ENCODE measurements at places on chromosomes 12 and 14. TPM values are rescaled to one million over a fixed set of nuclear protein-coding genes. Genes with fewer than 3 reads are reported as not detected.

The SYNE2 gene
- total RNA-seq = 202 TPM

The SYNDIG1L gene
- 0.12 TPM for total RNA-seq

GRCh38 chr12:124357616-124358015 is 62.7 kb downstream of the RFLNA start:
- DNase-seq = no peak

DNA sequence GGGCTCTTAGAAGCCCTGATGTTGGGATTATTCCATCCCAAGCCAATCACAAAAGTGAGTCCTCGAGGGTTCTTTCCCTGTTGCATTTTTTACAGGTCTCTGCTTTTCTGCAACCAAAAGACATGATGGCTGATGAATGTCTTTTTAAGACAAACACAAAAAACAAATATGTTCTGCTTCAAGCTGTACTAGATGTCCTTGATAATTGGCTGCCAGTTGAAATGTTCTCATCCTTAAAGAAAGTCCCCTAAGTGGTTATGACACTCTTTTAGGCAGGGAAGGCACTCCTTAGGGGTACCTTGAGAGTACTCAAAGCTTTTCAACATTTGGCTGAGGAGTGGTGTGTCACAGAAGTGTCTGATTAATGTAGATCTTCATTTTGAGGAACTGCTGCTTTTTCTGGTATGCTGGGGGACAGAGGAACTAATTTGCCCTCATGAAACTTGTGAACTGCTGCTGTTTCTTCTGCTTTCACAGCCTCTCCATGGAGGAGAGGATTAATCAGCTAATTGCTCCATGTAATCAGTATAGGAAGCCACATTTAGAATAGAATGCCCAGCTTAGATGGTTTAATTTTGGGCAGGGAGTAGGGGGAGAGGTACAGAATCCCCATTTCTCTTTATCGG is 22.8 kb upstream of the IGF1 start:
- no peak for DNase-seq

GRCh38 chr12:2169489-2169888 is 116.7 kb downstream of the CACNA1C start:
- no peak for DNase-seq

- no peak for DNase-seq
Observed at GRCh38 chr12:124452576-124453331, 114.7 kb downstream of the NCOR2 start.

GRCh38 chr12:7197841-7198240 is 8.4 kb downstream of the PEX5 start:
- no peak for DNase-seq

DNA sequence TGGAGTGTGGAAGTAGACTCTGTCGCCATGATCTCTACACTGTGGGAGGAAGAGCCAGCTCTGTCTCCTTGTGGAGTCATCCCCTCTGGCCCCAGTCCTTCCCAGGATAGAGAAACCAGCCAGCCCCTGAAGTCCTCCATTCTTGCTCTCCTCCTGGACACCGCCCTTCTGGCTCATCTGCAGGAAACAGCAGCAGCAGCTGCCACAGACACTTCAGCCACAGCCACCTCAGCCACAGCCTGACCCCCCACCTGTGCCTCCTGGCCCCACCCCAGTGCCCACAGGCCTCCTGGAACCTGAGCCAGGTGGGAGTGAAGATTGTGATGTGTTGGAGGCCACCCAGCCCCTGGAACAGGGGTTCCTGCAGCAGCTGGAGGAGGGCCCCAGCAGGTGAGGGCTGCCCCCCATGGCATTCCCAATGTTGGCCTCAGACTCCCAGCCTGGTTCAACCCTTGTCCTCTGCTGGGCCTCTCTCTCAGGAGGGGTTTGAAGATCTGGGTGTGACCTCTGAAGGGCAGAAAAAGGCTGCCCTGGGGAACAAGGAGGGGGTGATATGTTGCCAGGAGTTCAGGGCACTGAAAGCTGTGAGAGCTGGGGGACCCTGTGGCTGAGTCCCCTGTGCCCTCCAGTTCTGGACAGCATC is 10.5 kb downstream of the PRPF40B start:
- no peak for DNase-seq

DNA sequence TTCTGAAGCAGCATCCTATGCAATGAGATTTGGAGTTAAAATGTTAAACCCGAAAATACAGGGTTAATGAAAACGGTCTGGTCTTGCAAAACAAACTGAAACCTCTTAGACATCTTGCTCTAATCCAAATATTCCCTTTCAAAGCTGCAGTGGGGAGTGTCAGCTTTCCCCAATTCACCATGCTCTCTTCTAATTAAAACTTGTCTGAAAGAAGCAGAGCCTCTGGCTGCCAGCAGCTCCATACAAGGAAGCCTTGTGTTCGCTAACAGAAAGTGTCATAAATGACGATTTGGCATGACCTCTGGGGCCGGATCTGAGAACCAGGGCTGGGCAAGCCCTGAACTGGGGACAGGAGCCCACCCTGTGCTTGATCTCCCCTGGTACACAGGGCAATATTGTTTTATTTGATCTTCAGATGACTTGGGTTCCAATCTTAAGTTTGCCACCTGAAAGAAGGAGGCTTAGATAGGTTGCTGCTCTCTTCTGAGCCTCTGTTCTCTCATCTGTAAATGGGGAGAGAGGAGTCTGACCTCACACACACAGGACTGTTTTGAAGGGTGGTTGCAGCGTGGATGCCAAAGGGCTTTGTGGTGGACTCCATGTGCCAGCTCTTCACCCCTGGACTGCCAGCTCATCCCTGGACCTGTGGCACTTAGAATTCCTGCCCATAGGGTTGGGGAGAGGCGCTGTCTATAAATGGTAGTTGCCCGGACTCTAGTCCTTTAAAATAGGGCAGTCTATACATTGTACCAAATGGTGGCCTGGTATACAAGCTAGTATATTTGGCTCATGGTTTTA is 7.8 kb downstream of the KMT5A start:
- no peak for DNase-seq

GRCh38 chr14:96881713-96882112 is 84.5 kb downstream of the VRK1 start:
- no peak for DNase-seq

DNA sequence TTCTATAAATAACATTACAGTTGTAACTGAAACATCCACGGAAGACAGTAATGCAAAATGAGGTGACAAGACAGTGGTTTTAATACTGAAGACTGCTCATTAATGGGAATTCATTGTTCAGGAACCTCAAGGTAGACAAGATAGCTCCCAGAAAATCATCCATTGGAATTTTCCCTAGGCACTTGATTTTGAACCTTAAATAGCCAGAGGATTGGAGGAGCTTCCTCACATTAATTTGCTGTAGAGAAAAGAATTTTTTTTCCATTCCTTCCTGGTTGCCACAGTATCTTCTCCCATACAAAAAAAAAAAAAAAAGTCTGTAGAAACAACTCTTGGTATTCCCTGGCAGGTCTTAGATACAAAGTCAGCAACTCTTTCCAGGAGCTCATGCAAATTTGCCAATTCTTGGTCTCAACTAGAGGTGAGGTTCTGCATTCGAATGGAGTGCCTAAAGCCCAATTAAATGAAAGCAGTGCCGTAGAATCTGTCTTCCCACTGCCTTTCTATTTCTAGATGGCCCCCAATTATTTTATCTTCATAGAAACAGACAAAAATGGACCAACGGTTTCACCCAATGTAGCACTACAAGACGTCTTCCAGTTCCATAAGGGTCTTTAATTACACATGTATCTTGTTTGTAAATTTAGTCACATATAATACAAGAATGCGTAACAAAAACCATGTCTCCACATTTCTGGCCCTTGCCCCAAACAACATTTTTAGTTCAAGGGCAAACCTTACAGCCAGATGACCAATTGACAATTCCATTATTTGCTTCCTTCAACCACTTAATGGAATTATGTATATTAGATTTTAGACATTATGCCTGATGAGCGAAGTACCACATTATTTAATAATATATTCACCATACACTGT is 13.5 kb downstream of the SLC38A2 start:
- no peak for DNase-seq

GRCh38 chr12:10136637-10137205 is 6.7 kb upstream of the CLEC7A start:
- no peak for DNase-seq

- no peak for DNase-seq
Observed at GRCh38 chr12:120775862-120776552, 50.4 kb downstream of the ACADS start.

DNA sequence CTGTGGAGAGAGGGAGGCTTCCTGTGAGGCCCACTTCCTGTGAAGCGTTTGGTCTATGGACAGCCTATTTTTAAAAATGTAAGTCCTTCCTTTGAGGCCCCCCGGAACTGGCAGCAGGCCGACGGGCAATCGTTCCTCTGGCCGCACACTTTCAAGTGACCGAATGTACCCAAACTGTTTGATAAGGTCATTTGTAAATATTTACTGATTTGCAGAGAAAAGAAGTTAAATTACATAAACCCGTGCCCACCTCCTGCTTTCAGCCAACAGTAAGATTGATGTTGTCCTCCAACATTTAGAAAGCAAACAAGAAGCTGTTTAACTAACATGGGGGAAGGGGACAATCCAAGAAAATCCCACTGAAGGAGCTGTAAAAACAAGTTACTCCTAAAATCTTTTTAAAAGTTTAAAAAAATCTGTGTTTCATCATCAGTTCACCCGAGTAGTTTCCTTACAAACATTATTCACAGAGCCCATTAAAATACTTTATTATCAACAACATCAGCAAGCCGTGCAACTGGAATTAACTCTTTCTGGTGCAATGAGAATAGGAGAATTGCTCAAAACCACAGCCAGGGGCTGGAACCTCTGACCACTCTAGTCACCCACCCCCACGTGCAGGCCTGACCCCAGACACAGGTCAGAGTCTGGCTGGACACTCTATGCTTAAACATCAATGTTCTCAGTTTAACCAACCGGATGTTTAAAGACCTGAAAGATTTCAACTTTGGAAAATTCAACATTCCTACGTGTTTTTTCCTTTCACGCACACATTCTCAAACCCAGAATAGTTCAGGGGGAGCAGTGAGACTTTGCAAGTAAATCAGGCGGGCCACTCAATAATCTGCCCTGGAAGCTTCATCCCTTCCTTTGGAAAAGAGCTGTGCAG is 65.3 kb downstream of the FOXN3 start:
- DNase-seq = no peak

GRCh38 chr14:57848353-57848752 is 17.5 kb downstream of the SLC35F4 start:
- no peak for DNase-seq

DNA sequence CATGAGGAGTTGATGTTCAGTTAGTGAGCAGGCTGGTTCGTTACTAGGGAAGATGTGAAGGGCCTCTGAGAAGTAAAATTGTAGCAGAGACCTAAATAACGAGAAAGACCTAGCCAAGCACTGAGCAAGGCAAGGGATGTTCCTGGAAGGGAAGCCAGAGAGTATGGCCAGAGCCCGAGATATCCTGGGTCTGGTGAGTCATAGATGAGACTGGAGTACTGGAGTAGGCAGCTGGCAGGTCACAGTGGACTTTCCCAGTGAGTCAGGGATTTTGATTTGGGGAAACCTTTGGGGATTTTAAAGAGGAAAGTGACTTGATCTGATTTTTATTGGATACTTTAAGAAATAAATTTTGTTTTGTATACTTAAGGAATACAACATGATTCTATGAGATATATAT is 369.0 kb downstream of the DIO2 start:
- peak; percentile 73 for DNase-seq

DNA sequence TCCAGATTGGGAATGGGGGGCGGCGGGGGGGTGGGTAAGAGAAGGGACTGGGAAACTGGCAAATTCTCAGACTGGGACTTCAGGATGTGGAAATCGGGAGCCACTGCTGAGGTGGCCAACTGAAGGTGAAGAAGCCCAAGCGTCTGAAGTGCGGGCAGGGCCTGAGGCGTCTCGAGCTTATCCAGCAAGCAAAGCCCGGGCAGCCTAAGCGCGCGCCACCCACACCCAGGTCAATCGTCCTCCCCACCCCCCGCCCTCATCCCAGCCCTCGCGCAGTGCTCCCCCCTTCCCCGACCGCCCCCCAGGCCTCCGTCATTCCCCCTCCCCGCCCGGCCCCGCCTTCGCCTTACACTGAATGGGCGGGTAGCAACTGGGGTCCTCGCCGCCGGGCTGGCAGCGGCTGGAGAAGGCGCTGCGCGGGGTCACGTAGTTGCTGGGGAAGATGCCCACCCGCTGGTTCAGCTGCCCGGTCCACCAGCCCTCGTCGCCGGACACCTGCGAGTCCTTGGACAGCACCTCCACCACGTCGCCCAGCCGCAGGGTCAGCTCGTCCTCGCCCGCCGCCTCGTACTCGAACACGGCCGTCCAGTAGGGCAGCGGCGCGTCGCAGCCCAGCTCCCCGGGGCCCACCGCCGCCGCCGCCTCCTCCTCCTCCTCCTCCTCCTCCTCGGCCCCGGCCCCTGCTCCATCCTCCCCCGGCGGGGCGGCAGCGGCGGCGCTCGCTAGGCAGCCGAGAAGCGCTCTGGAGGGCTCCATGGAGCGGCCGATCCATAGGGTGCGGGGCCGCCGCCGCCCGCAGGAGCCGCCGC is 693 bp downstream of the MAP3K9 start:
- DNase-seq = no peak

- no peak for DNase-seq
Observed at GRCh38 chr12:104641862-104642261, 185.1 kb downstream of the CHST11 start.

Data from right atrium auricular region (tissue), 2 donors.